ENCODE measurements at places on chromosomes 7 and 10. TPM values are rescaled to one million over a fixed set of nuclear protein-coding genes. Genes with fewer than 3 reads are reported as not detected.

GRCh38 chr7:22452142-22452959 is 47.6 kb downstream of the STEAP1B start:
- no peaks in the 10 kb centered on the region for H3K27me3 ChIP-seq
- H3K4me3 ChIP-seq: peak overlapping the region; percentile 21
- no peaks in the 10 kb centered on the region for H3K36me3 ChIP-seq
- no peak for DNase-seq
- H3K4me1 ChIP-seq: peaks cover 8% of the 10 kb centered on the region

- H3K27ac ChIP-seq: no peak overlapping the region
- DNase-seq: no peak
- no peaks in the 10 kb centered on the region for H3K36me3 ChIP-seq
- H3K27me3 ChIP-seq: no peaks in the 10 kb centered on the region
- no peak overlapping the region for H3K4me3 ChIP-seq
Measured at GRCh38 chr7:80087771-80088170, 46.9 kb upstream of the GNAI1 start.

GRCh38 chr7:137953665-137954470 is 48.0 kb downstream of the CREB3L2 start:
- peak overlapping the region; percentile 24 for H3K27ac ChIP-seq
- peaks cover 66% of the 10 kb centered on the region for H3K4me1 ChIP-seq
- H3K36me3 ChIP-seq: no peaks in the 10 kb centered on the region

DNA sequence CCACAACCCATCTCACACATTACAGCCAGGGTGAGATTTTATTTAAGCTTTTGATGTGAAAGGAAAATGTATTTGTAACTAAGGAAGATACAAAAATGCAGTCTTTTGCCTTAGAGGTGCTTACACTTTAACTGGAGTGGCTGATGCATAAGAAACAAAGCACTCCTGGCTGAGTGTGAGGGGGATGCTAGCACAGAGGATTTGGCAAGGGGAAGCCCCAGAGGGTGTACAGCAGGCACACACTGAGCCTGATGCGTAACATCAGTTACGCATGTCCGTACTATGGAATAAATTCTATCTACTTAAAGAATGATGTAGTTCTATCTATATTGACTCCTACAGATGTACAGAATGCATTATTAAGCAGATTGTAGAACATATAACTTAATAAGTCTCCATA is 17.8 kb downstream of the GIMAP8 start:
- H3K4me1 ChIP-seq: no peaks in the 10 kb centered on the region
- DNase-seq: no peak
- no peak overlapping the region for H3K27ac ChIP-seq
- peak overlapping the region; percentile 11 for H3K4me3 ChIP-seq

The NPY gene
- 169 TPM for total RNA-seq

Measured in vagina (tissue), 2 donors.